8988T (cell line): ENCODE measurements at places on chromosomes 16 and 17.

- DNase-seq = no peak
These were observed 227.3 kb downstream of the CCDC182 start for GRCh38 chr17:57517632-57518456.

DNA sequence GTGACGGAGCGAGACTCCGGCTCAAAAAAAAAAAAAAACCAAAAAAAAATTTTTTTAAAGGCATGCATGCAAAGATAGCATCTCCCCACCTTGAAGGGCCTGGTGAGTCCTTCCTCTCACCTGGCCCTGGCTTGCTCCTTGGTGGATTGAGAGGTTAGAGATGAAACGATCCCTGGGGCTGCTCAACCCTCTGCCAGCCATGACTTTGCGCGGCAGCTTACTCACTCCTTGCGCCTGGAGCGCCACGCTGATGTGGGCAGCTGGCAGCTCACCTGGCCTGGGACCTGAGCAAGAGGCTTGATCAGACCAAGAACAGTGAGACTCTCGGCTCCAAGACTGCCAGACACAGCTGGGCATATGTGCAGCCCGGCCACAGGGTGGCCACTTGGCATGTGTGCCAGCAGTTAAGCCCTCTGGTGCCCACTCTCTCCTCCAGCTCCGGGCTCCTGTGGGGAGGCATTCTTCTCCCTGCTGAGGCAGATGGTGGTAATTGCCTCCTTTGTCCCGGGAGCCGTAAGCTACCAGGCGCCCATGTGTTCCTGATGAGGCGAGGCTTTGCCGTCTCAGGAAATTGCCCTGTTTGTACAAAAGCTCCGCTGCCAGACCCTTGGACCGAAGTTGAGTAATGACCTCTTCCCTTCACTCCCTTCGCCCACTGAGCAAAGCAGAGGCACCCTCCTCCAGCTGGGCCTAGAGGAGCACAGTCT lies 5.1 kb upstream of the EVPL start:
- DNase-seq = no peak

DNA sequence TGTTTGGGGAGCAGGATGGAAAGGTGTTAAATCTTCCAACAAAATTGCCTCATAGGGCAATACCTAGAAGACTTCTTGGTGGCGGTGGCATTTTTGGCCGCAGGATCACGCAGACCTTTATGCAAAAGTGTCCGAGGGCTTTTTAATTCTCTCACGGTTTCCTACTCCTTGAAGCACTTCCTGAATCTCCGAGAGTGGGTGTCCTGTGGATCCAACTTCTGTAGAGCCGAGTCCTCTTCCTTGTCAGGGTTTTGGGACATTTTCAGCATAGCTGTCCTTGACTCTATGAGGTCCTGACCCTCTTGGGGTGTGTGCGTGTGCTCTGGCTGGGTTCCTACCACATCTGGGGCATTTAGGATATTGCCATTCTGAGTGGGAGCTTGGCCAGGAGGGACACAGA lies 31.7 kb downstream of the IL21R start:
- no peak for DNase-seq

GRCh38 chr16:70660672-70661350 lies 14.5 kb downstream of the IL34 start:
- no peak for DNase-seq

GRCh38 chr16:75921281-75921680 lies 195.0 kb upstream of the CPHXL start:
- DNase-seq = no peak

DNA sequence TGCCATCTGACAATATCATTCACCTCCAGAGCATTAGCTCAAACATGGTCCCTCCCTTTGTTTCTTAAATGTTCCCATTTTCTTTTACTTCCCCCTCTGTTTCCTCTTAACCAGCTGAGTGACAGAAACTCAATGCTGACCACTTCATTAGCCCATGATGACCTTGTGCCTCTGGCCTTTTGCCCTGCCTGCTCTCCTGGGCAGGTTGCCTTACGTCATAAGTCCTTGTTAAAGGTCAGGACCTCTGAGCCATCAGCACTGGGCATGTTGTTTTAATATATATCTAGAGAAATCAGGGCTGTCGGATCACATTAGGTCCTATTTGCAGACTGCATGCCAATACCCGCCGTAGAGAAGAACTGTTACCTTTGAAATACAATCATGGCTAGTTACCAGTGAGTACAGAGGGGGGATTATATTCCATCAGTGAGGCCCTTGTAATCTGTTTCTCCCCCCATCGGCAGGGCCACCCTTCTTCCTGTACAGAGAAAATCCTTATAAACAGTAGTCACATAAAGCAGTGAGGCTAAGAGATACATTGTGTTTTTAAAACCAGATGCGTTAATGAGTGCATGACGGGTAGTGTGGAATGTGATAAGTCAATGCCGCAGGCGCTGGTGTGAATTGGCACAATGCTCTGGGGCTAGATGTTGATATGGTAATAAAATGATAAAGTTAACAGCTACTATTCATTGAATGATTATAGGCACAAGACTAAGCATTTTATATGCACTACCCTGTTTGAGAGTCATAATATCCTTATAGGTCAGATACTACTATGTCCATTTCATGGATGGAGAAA lies 94.3 kb upstream of the ZFHX3 start:
- no peak for DNase-seq

DNA sequence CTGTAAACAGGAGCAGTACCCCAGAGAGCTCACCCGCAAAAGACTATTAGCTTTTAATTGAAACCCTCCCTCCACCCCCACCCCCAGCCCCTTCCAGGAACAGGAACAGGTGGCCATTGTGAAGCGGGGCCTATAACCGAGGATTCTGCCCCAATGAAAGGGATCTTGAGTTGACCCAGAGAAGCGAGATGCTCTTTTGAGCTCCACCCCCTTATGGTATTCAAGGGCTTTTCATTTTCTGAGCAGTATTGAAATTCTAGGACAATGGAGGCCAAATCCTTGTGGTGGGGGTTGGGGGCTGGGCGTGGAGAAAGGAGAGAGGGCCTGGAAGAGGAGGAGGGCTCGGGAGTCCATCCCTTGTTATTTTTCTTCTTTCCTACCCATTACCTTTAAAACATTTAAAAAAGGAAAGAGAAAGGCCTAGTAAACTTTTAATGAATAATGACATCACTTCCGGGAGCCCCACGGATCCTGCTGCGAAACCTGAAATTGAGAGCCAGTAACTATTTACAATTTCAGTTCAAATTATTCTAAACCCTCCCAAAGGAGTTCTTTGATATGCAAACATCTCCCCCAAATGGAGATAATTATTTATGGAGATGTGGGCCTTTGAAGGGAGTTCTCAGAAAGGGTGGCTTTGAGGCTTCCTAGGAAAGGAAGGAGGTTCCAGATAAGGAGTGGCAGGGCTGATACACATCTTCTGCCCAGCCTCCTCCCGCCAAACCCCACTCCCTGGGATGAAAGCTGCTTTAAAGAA lies 30.5 kb downstream of the HS3ST3B1 start:
- DNase-seq = no peak

- no peak for DNase-seq
These were observed 92.8 kb downstream of the RBFOX3 start for GRCh38 chr17:79517827-79518584.
